MCF 10A (cell line): ENCODE measurements at places on chromosomes 12 and 14. TPM values are rescaled to one million over a fixed set of nuclear protein-coding genes. Genes with fewer than 3 reads are reported as not detected.
A peak's percentile ranks its signal among the peaks of the same experiment; 100 is the strongest.

- no peaks in the 10 kb centered on the region for H3K36me3 ChIP-seq
- H3K4me3 ChIP-seq, result no peak overlapping the region
- H3K4me1 ChIP-seq, result peaks cover 6% of the 10 kb centered on the region
- H3K27me3 ChIP-seq, result no peaks in the 10 kb centered on the region
- H3K27ac ChIP-seq, result no peak overlapping the region
These were observed 90.1 kb downstream of the LRRK2 start for GRCh38 chr12:40314927-40315326.

The ASCL1 gene
- not detected in 2 replicates for total RNA-seq

GRCh38 chr12:73452672-73453469 lies 1084.8 kb upstream of the ATXN7L3B start:
- H3K4me3 ChIP-seq, result no peak overlapping the region
- H3K4me1 ChIP-seq, result no peaks in the 10 kb centered on the region
- no peak for DNase-seq
- H3K36me3 ChIP-seq, result no peaks in the 10 kb centered on the region

DNA sequence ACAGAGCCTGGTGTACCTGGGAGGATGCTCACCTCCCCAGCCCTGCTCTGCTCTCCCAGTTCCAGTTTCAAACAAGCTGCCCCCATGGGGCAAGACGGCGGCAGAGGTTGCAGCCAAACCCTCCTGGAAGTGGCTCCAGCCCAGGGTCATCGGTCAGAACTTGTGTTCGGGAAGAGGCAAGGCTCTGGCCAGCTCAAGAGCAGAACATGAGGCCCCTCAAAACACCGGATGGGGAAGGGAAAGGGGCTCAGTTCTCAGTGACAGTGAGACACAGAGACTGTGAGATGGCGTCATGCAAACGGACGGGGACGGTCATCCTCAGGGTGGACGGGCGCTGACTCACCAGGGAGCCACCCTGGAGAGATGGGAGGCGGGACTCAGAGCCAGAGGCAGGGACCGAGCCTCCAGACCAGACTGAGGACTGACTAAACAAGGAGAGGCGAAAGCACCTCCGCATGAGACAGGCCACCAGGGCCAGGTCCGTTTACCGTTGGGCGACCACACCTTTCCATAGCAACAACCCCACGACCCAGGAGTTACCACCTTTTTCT lies 63.9 kb upstream of the GALNT9 start:
- no peaks in the 10 kb centered on the region for H3K4me1 ChIP-seq
- H3K27ac ChIP-seq, result no peak overlapping the region
- peaks cover 4% of the 10 kb centered on the region for H3K36me3 ChIP-seq
- H3K27me3 ChIP-seq, result peaks cover 41% of the 10 kb centered on the region
- no peak overlapping the region for H3K4me3 ChIP-seq
- peak; percentile 43 for DNase-seq

The FSCB gene
- total RNA-seq, result not detected in 2 replicates

The NUP107 gene
- 48.1 and 54.5 TPM in 2 replicates for total RNA-seq

GRCh38 chr12:101551362-101552114 lies 43.2 kb upstream of the MYBPC1 start:
- DNase-seq, result no peak
- peaks cover 6% of the 10 kb centered on the region for H3K36me3 ChIP-seq
- peak overlapping the region; percentile 9 for H3K27ac ChIP-seq
- no peaks in the 10 kb centered on the region for H3K27me3 ChIP-seq
- no peak overlapping the region for H3K4me3 ChIP-seq

The KLRD1 gene
- not detected in 2 replicates for total RNA-seq

GRCh38 chr14:53328841-53329240 lies 175.7 kb upstream of the DDHD1 start:
- H3K27ac ChIP-seq, result peak overlapping the region; percentile 37
- no peak for DNase-seq
- H3K36me3 ChIP-seq, result no peaks in the 10 kb centered on the region
- no peak overlapping the region for H3K4me3 ChIP-seq

The SPIC gene
- not detected in 2 replicates for total RNA-seq

DNA sequence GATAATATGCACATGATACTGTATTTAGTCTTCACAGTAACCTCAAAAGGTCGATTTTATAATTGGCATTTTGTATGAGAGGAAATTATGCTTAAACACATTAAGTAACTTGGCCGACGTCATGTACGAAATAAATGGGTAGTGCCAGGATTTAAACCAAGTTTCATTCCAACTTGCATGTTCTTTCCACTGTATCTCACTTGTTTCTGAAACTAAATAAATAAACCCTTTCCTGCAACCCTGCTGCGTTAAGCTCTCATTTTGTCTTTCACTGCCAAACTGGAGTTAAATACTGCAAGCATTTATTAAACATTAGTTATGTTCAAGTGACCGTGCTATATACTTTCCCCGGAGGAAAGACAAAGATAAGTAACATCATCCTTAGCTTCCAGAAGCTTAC lies 293.9 kb upstream of the PRKD1 start:
- H3K27me3 ChIP-seq, result no peaks in the 10 kb centered on the region
- H3K27ac ChIP-seq, result no peak overlapping the region
- H3K4me1 ChIP-seq, result peaks cover 42% of the 10 kb centered on the region
- H3K4me3 ChIP-seq, result no peak overlapping the region

DNA sequence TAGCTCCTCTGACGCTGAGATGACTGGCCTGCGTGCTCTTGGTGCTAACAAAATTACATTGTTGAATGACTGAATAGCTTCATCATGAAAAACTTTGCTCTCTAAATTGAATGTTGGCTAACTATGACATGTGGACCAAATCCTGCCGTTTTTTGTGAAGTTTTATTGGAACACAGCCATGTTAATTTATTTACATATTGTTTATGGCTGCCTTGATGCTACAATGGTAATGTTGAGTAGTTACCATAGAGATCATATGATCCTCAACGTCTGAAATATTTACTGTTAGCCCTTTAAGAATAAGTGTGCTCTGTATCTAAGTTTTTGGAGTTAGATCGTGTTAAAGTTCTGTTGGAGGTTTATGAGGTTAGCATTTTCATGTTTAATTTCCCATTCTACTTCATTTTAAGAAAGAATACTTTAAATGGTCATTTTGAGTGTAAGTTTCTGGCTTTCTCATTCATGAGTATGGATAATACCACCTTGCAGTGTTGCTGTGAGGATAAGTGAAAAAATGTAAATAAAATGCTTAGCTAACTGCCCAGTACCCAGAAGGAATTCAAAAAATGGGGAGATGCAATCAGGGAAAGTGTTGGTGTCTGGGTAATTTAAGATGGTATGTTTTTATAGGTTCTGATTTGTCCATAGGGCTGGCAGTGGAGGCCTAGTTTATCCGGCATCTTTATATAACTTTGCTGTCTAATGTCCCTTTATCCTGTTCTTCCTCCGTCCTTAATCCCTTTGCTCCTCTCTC lies 35.3 kb downstream of the NUBPL start:
- no peaks in the 10 kb centered on the region for H3K4me1 ChIP-seq
- no peak overlapping the region for H3K4me3 ChIP-seq
- H3K36me3 ChIP-seq, result no peaks in the 10 kb centered on the region
- H3K27me3 ChIP-seq, result no peaks in the 10 kb centered on the region
- H3K27ac ChIP-seq, result no peak overlapping the region

The UNC79 gene
- 0.05 TPM in 2 replicates for total RNA-seq

GRCh38 chr12:795305-795704 lies 42.9 kb downstream of the WNK1 start:
- H3K27me3 ChIP-seq, result no peaks in the 10 kb centered on the region
- H3K4me3 ChIP-seq, result no peak overlapping the region
- peak overlapping the region; percentile 59 for H3K27ac ChIP-seq

The NGDN gene
- total RNA-seq, result 44.5 and 46.8 TPM in 2 replicates

DNA sequence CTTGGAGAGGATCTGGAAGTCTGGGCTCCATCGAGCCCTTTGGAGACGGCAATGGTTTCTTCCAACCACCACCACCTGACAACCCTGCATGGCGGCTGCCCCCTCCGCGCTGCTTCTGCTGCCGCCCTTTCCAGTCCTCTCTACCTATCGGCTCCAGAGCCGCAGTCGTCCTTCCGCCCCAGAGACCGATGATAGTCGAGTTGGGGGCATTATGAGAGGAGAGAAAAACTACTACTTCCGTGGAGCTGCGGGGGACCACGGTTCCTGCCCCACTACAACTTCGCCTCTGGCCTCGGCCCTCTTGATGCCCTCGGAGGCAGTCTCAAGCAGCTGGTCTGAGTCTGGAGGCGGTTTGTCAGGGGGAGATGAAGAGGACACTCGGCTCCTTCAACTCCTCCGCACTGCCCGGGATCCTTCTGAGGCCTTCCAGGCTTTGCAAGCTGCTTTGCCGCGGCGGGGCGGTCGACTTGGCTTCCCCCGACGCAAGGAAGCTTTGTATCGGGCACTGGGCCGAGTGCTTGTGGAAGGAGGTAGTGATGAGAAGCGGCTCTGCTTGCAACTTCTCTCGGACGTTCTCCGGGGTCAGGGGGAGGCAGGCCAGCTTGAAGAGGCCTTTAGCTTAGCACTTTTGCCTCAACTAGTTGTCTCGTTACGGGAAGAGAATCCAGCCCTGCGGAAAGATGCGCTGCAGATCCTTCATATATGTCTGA lies 499 bp downstream of the TOGARAM1 start:
- peaks cover 31% of the 10 kb centered on the region for H3K4me1 ChIP-seq
- no peak overlapping the region for H3K27ac ChIP-seq
- H3K4me3 ChIP-seq, result no peak overlapping the region
- no peaks in the 10 kb centered on the region for H3K36me3 ChIP-seq
- DNase-seq, result peak; percentile 39

DNA sequence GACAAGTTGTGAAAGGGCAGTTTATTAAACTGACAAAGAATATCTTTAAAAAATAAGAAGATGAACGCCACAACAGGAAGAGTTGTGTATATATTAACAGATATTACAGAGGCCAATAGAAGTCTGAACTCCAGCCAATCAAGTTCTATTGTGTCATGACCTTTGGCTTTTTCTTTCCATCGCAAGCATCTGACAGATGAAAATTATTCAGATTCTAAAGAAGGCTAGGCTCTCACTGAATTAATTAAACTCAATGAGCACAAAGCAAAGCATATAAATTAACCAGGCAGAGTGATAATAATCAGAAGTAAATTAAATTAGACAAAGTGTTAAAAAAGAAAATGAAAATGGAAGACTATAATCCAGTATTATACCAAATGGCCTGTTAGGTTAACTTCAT lies 62.0 kb upstream of the PYGL start:
- H3K4me1 ChIP-seq, result peaks cover 19% of the 10 kb centered on the region
- no peaks in the 10 kb centered on the region for H3K27me3 ChIP-seq
- peak overlapping the region; percentile 39 for H3K27ac ChIP-seq
- H3K36me3 ChIP-seq, result no peaks in the 10 kb centered on the region
- DNase-seq, result no peak

GRCh38 chr12:11482955-11483354 lies 87.6 kb upstream of the PRB2 start:
- peak overlapping the region; percentile 40 for H3K4me3 ChIP-seq
- peaks cover 14% of the 10 kb centered on the region for H3K27me3 ChIP-seq
- no peaks in the 10 kb centered on the region for H3K36me3 ChIP-seq
- DNase-seq, result peak; percentile 70
- peak overlapping the region; percentile 80 for H3K27ac ChIP-seq

DNA sequence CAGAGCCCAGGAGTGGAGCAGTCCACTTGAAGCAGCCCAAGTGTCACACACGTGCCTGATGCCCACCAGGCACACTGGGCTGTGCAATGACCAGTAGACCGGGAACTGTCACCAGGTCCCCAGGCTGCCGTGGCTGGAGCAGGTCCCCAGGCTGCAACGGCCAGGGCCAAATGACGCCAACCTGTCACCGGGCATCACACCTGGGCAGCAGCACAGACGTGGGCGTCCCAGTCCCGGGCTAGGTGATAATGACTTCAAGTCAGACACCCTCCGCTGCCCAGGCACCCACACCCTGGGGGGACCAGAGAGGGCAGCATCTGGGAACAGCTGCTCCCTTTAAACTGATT lies 30.6 kb upstream of the MMP17 start:
- DNase-seq, result no peak
- no peaks in the 10 kb centered on the region for H3K27me3 ChIP-seq
- H3K36me3 ChIP-seq, result peaks cover 51% of the 10 kb centered on the region
- H3K4me3 ChIP-seq, result no peak overlapping the region

DNA sequence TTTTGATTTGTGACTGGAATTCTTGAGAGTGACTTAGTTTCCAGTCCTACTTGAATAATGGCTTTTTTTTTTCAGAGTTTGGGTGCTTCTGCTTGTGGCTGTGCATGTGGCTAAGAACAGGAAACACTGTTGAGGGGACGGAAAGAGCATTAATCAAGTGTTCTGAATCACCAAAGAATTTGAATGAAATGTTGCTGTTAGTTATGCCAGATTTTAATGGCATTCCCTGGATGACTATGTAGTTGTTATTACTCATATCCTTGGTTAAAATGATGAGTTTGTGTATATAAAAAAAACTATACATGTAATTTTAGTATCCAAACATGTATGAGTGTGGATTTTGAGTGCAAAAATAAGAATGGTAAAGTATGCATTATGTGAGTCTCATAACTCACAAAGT lies 347.9 kb downstream of the BCAT1 start:
- H3K4me1 ChIP-seq, result peaks cover 6% of the 10 kb centered on the region
- H3K27me3 ChIP-seq, result no peaks in the 10 kb centered on the region
- no peak overlapping the region for H3K27ac ChIP-seq
- H3K36me3 ChIP-seq, result no peaks in the 10 kb centered on the region

DNA sequence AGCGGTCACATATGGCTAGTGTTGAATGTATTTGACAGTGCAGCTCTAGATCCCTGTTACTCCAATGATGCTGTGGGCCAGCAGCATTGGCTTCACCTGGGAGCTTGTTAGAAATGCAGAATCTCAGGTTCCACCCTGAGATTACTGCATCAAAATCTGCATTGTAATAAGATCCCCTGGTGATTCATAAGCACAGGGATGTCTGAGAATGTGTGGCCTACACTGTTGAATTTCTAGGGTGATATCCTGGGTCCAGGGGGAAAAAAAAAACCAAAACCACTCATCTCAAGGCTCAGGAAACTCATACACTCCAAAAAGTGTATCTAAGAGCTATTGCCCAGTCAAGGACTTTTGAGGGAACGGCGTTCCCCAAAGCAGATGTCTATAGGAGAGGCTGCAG lies 196.8 kb downstream of the PPM1H start:
- DNase-seq, result no peak
- H3K4me1 ChIP-seq, result peaks cover 1% of the 10 kb centered on the region
- no peak overlapping the region for H3K4me3 ChIP-seq

GRCh38 chr14:63478010-63478409 lies 65.2 kb downstream of the PPP2R5E start:
- H3K27me3 ChIP-seq, result no peaks in the 10 kb centered on the region
- no peak overlapping the region for H3K27ac ChIP-seq

The LRRC43 gene
- not detected in 2 replicates for total RNA-seq
